ENCODE measurements at places on chromosomes 4 and X. TPM values are rescaled to one million over a fixed set of nuclear protein-coding genes. Genes with fewer than 3 reads are reported as not detected.

WWC2 gene
- 5.9 TPM for total RNA-seq

MPC1L gene
- not detected for total RNA-seq

ATP1B4 gene
- not detected for total RNA-seq

BST1 gene
- total RNA-seq: 0.28 TPM

RTL5 gene
- total RNA-seq: 2.8 TPM

Data from T-cell (primary cell).